ENCODE measurements at places on chromosomes 3 and 15.
A peak's percentile ranks its signal among the peaks of the same experiment; 100 is the strongest.

DNA sequence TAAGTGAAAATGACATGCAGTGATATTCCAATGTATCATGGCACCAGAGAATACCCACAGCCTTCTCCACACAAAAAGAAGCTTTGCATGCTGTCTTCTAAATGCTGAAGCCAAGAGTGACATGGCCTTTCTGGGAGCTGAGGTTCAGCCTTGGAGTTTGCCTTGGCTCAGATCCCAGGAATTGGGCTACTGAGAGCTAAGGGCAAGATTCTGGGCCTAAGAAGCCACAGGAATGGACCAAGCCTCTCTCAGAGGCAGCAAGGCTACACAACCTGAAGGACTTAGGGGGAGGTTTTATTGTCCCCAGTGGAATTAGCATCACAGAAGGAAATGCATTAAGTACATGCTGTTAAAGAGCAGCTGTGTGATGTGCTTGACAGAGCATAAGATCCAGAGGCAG is 1078.5 kb downstream of the TUSC7 start:
- peak; percentile 52 for DNase-seq

DNA sequence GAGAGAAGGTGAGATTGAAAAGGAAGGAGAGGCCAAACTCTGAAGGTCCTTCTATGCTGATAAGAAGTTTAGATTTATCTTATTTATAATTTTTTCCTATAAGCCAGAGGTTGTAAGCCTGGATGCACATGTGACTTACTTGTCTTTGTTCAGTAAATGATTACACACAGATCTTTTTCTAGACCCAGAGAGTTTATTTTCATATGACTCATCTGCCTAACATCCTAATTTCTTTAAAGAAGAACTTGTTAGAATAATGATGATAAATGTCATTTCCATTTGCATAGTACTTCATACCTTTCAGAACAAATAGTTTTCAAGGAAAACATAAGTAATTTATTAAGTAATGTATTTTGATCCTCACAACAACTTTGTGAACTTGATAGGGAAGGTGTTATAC is 434.8 kb upstream of the DPH6 start:
- no peak for DNase-seq

GRCh38 chr15:50813089-50813488 is 47.6 kb upstream of the SPPL2A start:
- no peak for DNase-seq

DNA sequence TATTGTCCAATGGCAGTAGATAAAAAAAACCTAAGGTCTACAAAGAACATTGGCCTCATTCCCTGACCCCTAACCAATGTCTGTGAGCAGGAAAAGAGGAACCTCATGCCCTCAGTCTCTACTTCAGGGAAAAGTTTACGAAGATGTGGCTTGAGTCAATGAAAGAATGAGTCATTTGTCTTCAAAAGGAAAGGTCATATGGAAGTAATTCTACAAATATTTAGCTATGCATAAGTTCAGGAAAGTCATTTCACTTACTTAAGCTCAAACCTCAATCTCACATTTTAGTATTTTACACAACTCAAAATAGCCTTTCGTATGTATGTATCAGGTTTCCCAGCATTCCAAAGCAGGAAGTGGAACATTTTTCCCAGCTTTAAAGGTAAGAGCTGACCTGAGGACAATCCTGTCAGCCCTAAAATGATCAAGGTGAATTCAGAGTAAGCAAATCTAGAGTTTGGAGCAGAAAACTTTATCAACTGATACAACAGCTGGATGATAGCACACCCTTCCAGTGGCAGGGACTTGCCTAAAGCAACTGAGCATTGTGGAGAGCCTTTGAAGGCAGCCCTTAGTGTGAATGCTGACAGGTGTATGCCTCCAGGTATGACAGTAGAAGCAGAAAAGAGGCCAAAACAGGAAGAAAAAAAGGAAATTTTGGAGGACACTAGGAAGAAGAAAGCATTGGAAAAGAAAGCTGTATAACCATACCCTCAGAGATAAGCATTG is 53.9 kb upstream of the ACKR4 start:
- peak; percentile 84 for DNase-seq

DNA sequence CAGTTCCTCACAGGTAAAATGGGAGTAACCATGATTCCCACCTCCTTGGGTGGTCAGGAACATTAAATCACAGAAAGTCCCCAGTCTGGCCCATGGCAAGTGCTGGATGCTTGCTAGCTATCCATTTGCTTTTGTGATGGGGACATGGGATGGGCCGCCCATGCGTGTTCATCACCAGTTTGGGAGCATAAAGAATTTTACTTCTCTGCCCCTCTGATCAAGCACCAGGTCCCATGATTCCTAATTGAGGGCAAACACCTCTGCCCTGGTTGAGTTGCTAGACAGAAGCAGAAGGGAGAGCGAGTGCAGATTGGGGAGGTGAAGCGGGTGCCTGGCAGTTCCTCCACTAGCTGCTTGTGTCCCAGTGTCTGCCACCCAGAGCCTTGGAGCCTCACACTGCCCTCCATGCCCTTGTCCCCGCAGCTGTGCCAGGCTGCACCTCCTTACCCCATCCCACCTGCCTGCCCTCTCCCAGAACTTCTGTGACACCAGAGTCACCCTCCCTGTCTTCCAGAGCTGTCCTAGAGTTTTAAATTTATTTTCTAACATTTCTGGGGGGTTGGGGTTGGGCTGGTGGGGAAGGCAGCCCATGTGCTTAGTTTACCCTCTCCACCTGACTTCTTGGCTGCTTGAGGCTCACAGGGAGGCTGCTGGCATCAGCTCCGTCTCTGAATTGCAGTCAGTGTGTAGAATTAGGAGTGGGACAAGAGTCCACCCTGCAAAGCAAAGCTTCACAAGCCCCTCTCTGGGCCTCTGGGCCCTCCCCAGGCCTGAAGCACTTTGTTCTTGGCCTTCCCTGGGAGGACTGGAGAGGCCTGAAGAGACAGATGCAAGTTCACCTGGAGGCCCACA is 18.4 kb downstream of the CFAP100 start:
- DNase-seq, result no peak

All from AG04450 (cell line).